Cardiac fibroblast (primary cell): ENCODE measurements at places on chromosomes 5 and 9.

GRCh38 chr5:59800347-59800893 lies 93.1 kb downstream of the PDE4D start:
- DNase-seq = no peak

DNA sequence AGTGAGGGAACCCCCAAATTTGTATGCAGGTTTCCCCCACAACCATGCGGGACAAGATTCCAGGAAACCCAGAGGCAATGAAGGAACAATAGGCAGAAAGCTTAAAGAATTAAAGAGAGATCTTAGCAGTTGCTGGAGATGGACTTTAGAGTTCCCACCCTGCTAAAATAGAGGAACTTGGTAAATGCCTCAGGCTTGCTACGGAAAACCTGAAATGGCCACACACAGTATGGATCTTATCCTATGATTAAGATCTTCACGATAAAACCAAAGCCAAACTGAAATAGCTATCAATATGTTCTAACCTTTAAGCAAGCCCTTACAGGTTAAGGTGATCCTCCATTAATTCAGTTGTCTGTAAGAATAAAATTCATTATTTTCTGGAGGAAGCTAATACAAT lies 148.3 kb downstream of the RANBP17 start:
- no peak for DNase-seq

- DNase-seq = no peak
Measured at GRCh38 chr5:26148569-26149107, 889.7 kb downstream of the CDH9 start.

- DNase-seq = peak; percentile 72
Measured at GRCh38 chr5:142922223-142922952, 152.2 kb downstream of the ARHGAP26 start.

GRCh38 chr9:138118601-138119071 lies 241.1 kb downstream of the CACNA1B start:
- no peak for DNase-seq

- no peak for DNase-seq
Measured at GRCh38 chr9:134708672-134709038, 67.1 kb downstream of the COL5A1 start.

DNA sequence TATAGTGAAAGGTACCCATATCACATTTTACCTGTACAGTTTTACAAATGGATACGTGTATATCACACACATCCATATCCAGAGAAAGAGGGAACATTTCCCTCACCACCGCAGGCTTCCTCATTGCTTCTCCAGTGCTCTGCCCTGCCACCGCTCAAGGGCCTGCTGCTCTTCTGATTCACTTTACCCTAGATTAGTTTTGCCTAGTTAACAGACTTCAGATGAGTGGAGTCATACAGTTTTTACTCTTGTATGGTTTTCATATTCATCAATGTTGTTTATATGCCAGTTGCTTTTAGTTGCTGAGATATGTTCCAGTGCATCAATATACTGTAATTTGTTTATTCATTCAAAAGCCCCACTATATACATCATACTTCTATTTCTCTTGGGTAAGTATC lies 53.9 kb upstream of the POMT1 start:
- DNase-seq = no peak

DNA sequence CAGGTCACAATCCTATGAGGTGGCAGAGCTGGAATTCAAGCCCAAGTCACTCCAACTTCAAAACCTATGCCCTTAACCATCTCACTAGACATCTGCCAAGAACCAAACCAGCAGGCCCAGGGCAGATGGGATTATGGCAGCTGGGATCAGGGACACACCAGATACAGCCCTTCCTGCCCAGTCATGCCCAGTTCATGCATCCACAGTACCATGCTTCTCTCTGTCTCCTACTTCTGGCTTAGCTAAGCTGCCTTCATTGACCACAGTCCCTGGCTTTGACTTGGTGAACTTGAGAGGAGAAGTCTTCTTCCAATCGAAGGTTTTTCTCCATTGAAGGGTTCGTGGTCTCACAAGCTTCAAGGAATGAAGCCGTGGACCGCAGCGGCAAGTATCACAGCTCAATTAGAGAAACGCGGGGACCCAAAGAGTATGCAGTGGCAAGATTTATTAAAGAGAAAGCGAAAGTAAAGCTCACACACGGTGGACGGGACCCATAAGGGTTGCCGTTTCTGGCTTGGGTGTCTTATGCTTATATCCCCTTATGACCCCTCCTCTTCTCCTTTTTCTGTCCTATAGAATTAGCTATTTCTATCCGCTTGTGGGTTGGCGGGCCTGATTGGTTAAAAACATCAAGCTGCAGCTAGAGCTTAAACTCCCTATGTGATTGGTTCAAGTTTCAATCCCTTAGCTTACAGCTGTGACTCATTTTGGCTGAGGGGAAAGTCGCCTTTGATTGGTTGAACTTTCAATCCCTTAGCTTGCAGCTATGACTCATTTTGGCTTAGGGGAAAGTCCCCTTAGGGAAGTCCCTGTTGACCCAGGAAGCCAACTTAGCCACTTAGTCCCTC lies 101.2 kb downstream of the TRIM36 start:
- peak; percentile 6 for DNase-seq

- DNase-seq = peak; percentile 82
Measured at GRCh38 chr9:80556631-80557030, 984.9 kb downstream of the TLE4 start.
